ENCODE measurements at places on chromosomes 7 and 10.

GRCh38 chr10:75431180-75432111 lies at the start of gene LRMDA:
Gene LRMDA (plus strand): TSS chr10:75431624.
- DNase-seq, result no peak

DNA sequence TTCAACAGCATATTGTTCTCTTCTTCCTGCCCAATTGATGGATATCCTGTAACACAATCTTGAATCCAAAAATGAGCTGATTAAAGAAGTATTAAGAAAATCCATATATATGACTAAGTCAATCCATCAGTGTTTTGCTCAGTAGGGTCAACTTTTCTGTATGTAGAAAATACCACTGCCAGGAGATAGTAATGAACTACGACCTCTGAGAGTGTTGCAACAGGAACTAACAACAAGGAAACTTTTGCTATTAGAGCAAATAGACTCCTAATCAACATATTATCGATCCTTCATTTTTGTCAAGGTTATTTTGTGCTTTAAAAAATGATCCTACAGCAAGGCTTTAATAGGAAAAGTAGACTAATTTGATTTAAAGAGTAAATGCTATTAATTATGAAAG lies 405.3 kb upstream of the ETV1 start:
- no peak for DNase-seq

- peak; percentile 26 for DNase-seq
Measured at GRCh38 chr10:24382596-24382978, 173.6 kb downstream of the KIAA1217 start.

DNA sequence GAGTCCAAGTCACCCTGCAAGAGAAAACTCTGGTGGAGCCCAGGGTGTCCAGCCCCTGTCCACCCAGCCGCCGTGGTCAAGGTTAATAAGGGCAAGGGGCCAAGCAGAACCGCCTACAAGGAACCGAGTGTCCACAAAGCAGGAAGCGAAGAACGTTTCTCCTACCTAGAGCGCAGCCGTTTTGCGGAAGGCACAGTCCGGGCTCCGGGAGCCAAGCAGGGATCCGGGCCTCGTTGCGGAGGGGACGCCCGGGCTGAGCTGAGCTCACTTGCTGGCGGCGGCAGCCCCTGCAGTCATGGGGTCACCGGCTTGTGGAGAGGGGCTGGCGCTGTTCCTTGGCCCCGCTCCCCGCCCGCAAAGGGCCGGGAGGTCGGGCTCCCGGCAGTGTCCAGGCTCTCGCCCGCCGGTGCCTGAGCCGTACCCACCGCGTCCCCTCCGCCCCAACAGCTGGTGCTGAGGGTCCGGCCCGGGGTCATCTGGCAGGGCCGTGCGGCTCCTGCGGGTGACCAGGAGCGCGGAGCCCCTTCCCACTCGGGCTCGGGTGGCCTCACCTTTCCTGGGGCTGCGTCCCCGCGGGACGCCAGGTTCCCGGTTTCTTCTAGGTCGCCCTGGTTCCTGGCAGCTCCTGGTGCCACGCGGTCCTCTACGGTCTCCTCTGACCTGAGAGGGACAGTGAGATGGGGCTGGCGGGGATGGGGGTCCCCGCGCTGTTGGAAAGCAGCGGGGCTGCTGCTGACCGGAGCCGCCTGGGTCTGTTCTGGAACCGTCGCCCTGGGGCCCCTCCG lies 14.0 kb upstream of the ZNF273 start:
- peak; percentile 33 for DNase-seq

DNA sequence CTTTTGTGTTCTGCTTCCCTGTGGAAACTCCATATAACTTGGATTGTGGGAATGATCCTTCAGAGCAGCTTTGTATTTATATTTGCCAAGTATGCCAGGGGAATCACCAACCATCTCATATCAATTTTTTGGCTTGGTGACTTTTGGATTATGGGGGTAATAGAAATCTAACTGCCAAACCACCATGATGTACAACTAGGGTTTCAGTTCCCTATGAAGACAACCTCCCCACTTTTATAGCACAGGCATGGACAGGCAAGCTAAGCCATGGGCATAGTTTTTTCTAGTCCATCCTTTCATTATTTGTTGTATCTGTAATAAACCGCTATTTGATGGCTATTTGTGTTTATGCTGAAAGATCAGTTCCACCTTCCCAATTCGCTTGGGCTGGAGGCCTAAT lies 17.7 kb downstream of the NPY start:
- DNase-seq, result no peak

DNA sequence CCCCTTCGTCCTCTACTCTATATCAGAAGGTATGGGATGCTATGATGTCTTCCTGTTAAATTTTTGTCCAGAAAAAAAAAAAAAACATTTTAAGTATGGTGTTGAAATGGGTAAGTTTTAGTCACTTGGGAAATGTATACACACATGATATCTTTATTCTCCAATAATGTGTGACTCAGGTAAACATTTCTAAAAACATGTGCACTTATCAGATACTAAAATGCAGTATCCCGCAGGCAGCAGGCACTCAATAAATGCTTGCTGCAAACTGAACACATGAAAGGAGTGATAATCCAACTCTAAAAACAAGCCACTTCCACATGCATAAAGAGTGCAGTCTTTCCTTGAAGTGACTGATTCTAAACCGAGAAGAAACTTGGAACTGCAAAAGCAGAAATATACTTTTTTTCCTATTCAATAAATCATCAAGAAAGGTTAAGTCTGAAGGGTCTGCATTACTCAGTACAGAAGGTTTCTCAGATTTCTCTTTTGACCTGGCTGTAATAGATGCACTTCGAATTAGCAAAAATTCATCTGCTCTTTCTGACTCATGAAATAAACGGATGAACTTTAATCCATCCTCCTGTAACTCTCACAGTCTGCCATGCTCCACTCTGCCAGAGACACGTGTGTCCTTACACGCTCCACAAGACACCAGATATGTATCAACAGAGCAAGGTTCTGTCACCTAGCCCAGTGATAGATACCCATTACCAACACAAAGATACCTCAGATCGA lies 84.0 kb downstream of the HIPK2 start:
- DNase-seq, result no peak

- no peak for DNase-seq
Measured at GRCh38 chr7:50869108-50869725, 86.5 kb upstream of the GRB10 start.

DNA sequence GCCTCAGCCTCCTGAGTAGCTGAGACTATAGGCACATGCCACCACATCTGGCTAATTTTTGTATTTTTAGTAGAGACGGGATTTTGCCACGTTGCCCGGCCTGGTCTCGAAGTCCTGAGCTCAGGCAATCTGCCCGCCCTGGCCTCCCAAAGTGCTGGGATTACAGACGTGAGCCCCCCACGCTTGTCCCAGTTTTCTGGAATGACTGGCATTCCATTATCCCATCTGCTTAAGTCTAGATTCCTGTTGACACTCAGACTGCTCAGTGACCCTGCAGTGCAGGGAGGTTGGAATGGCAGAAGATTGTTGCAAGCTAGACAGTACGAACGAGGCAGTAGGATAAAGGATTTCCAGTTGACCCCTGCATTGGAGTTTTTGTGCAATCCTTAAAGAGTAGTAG lies 135.1 kb upstream of the NPS start:
- DNase-seq, result no peak

GRCh38 chr7:110253093-110253492 lies 837.8 kb upstream of the LRRN3 start:
- no peak for DNase-seq

DNA sequence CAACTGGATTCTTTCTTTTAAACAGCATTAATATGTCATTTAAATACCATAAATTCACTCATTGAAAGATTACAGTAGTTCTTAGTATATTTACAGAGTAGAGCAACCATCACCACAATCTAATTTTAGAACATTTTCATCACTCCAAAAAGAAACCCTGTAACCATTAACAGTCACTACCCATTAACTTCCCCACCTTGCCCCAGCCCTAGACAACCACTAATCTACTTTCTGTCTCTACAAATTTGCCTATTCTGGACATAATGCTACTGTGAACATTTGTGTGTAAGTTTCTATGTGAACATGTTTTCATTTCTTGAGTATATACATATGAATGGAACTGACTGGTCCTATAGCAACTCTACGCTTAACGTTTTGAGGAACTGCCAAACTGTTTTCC lies 42.4 kb downstream of the P4HA1 start:
- DNase-seq, result no peak

DNA sequence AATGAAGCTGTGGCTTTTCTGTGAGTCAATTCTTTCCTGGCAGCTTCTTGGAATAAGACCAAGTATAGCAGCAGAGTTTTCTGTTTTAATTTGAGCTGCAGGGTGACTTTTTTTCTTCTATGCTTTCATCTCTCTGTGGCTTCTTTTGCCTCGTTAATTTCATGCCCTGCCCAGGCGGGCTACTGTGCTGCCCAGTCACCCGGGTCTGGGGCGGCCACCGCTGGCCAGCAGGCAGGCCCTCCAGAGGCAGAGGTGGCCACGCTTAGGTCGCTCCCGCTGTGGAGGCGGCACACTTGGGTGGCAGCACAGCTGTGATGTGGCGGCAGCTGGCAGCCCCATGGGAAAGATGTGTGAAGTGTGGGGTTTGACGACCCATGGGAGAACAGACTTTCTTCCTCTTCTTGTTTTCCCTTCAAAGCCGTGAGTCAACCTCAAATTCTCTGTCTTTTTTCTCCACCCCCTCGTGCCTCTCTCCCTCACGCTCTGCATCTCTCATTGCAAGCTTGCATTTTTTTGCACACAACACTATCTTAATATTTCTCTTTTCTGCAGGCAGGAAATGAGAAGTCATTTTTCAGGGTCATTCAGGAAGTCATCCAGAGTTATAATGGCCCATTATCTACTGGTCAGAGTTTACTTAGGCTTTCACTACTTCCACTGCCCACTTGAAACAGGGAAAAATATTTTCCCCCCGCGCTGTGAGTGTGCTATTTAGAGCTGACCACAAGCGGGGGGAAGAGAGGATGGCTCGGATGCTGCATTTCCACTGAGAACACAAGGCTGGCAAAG lies 67.8 kb downstream of the EGFR start:
- DNase-seq, result peak; percentile 17

- DNase-seq, result no peak
Measured at GRCh38 chr7:94264756-94265155, 129.9 kb upstream of the COL1A2 start.

DNA sequence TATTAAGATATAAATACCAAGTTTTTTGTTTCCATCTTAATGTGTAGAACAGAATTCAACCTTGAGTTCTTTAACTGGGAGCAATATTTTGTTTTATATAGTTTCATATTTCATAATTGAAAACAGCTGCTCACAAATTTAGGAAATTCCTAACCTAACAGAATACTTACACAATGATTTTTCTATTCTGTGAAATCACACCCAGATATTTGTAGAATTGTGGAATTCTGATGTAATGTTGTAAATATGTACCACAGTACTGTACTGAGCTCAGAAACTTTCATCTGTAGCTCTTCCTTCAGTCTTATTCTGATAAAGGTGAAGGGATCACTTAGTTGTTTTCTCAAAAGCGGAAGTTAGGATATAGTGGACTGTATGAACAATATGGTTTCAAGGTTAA lies 143.4 kb upstream of the GLI3 start:
- DNase-seq, result no peak

- DNase-seq, result no peak
Measured at GRCh38 chr10:124735491-124736286, 8.5 kb downstream of the FAM53B start.

DNA sequence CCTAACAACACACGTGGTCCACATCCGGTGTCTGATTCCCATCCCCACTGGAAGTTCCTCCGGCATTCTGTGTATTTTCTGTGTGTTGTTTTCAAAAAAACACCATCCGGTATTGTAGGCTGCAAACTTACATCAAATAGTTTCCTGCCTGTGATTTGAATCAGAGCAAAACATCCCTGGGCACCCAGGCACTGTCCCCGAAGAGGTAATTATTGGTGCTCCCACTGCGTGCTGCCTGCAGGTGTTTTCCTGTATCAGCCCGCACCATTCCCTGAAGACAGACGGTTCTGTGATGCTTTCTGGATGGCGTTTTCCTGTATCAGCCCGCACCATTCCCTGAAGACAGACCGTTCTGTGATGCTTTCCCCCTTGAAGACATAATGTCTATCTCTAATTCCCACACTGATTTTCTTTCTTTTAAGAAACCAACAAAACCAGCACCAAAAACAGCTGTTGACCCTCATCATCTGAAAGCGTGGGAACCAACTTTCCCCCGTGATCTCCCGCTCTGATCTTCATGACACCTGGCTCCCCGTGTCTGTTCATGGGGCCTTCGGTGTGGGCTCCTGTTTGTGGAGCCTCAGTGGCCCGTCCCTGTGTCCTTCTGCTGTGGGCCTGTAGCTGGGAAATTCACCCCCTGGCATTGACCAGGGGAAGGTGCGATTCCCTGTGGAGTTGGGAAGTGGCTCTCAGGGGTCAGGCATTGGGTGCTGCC lies 205.3 kb downstream of the ADARB2 start:
- no peak for DNase-seq

DNA sequence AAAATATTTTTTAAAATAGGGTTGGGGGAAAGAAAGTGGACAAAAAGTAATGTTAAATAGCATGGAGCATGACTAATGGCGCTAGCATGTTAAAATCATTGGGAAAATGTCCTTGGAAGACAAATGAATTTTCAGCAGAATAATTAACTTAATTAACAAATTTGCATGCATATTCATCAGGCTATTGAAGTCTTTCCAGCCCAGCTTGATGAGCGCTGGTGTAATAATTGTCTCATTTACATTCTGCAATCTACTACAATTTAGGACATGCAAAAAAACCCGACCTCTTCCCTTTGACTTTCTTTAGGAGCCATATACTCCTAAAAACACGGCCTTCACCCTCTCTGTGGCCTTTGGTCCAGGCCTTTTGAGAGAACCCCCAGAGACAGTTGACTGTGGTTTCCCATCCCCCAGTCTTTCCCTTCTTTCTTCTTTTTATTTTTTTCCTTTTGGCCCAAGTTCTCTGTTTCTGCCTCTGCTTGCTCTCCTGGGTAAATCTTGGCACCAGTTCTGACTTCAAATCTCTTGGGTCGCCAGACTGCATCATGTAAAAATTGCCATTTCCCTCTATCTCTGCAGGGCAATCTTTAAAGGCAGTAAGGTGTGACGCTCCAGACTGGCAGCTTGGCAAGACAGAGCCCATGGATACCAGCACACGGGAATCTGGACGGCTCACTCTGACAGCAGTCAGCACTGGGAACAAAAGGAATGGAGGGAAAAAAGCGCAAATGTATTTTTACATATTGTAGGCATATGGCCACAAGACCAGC lies 105.5 kb downstream of the NEUROD6 start:
- no peak for DNase-seq

- DNase-seq, result no peak
Measured at GRCh38 chr10:14116021-14116420, 214.7 kb downstream of the FRMD4A start.

DNA sequence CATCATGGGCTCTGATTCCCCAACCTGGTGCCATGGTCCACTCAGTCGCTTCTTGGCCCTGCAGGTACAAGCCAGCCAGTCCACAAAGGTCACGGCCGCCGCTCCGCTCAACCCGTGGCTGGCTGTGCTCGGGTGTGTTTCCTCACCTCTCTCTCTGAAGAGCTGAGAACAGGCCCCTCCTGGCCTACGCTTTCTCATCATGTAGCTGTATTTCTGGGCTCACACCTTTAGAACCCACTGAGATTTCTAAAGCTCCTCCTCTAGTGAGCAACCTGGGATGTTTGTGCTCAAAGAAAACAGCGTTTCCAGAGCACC lies 30.2 kb downstream of the PTPRN2 start:
- DNase-seq, result no peak
